ENCODE measurements at places on chromosomes 1 and 21.
A peak's percentile ranks its signal among the peaks of the same experiment; 100 is the strongest.

DNA sequence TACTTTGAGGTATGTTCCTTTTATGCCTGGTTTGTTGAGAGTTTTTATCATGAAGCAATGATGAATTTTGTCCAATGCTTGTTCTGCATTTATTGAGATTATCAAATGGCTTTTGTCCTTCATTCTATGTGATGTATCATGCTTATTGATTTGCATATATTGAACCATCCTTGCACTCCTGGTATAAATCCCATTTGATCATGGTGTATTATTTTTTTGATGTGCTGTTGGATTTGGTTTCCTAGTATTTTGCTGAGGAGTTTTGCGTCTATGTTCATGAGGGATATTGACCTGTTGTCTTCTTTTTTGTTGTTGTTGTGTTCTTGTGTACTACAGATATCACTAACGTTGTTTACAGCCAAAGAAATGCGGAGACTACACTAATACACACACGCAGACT lies 4.1 kb downstream of the DNAH14 start:
- DNase-seq = no peak

DNA sequence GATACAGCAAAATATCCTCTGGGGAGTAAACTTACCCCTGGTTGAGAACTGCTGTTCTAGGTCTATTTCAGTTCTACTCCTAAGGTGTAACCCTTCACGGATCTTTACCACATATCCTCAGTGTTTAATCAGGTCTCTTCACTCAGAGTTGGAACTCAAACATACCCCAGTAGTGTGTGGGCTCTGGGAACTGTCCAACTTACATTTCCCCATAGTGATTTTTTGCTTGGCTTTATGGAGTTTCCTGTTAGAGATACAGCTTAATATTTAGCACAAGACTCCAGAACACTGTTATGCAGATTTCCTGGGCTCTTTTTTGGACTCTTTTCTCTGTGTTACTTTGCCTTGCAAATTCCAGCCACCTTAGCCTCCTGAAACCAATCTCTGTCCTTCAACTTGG lies 26.7 kb upstream of the LIN9 start:
- no peak for DNase-seq

GRCh38 chr1:244601336-244601735 lies 51.6 kb upstream of the DESI2 start:
- DNase-seq = no peak

GRCh38 chr1:170010443-170010842 lies 64.1 kb downstream of the KIFAP3 start:
- DNase-seq = peak; percentile 14

- DNase-seq = no peak
Measured at GRCh38 chr1:177054542-177054941, 110.0 kb downstream of the ASTN1 start.

DNA sequence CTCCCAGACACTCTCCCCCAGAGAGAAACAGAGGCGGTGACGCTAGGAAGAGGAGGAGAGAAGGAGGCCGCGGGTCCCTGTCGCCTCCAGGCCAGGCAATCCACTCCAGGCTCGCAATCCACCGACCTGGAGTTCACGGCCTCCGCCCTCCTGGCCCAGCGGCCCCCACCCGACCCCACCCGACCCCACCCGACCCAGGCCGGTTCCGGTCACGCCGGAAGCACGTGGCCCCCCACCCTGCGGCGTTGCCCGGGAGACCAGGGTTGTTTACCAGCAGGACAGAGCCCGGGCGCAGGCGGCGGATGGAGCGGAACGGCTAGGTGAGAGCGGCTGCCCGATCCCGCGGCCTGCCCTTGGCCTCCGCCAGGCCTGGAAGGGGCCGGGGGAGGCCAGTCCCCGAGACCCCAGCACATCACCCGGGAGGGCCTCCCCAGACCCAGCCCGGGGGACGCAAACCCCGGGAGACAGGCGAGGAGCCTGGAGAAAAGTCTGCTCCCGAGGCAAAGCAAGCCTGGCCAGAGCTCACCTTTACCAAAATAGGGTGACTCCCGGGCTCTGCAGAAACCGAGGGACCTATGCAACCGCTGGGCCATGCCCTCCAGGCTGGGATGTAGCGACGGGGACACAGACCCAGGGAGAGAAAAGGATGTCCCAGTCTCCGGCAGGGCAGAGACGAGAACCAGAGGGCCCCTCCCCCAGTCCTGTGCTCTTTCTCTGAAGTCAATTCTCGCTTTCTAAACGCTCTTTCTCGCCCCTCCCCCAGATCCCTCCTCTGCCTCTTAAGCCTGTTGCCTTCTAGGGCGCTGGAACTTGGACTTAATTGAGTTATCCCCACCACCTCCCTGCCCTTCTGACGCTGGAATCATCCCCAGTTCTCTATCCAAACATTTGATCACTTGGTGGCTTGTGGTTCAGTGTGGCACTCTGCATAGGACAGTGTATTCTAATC lies at the start of the genes PLA2G2C and UBXN10:
Gene PLA2G2C (minus strand): TSS at position 685 of the 949 bp plus-strand sequence. CDS start 9,155 bp downstream, outside the sequence.
Gene UBXN10 (plus strand): TSS at position 263 of the 949 bp plus-strand sequence. CDS start 4,466 bp downstream, outside the sequence.
- no peak for DNase-seq

GRCh38 chr1:116031302-116031835 lies 55.1 kb downstream of the SLC22A15 start:
- no peak for DNase-seq

- DNase-seq = peak; percentile 66
Measured at GRCh38 chr1:61082311-61083012, at the start of gene NFIA. NFIA (plus strand) TSS chr1:61082561.

GRCh38 chr1:201140235-201140940 lies 13.4 kb upstream of the ASCL5 start:
- DNase-seq = no peak

- no peak for DNase-seq
Measured at GRCh38 chr1:76955652-76956051, 88.4 kb downstream of the ST6GALNAC5 start.

GRCh38 chr1:91402023-91402422 lies 2.6 kb downstream of the HFM1 start:
- peak; percentile 24 for DNase-seq

GRCh38 chr1:193558491-193559028 lies 372.1 kb upstream of the B3GALT2 start:
- DNase-seq = peak; percentile 54

GRCh38 chr1:30273456-30273855 lies 449.9 kb downstream of the MATN1 start:
- DNase-seq = no peak

DNA sequence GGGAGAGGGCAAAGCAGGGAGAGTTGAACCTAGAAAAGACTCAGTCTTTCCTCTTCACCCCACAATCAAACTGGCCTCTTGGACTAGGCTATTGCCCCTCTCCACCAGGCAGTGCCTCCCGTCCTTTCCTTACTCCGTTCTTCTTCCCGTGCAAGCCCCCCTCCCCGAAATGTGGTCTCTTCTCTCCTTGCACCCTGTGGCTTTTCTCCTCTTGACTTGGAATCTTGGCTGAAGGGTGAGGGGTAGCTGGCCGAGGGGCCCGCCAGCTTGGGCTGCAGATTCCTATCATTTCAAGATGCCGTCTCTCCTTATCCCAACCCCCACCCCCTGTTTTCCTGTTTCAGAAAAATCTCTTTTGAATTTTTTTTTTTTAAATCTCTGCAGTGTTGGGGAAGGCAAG lies 1.6 kb downstream of the WNT2B start:
- no peak for DNase-seq

DNA sequence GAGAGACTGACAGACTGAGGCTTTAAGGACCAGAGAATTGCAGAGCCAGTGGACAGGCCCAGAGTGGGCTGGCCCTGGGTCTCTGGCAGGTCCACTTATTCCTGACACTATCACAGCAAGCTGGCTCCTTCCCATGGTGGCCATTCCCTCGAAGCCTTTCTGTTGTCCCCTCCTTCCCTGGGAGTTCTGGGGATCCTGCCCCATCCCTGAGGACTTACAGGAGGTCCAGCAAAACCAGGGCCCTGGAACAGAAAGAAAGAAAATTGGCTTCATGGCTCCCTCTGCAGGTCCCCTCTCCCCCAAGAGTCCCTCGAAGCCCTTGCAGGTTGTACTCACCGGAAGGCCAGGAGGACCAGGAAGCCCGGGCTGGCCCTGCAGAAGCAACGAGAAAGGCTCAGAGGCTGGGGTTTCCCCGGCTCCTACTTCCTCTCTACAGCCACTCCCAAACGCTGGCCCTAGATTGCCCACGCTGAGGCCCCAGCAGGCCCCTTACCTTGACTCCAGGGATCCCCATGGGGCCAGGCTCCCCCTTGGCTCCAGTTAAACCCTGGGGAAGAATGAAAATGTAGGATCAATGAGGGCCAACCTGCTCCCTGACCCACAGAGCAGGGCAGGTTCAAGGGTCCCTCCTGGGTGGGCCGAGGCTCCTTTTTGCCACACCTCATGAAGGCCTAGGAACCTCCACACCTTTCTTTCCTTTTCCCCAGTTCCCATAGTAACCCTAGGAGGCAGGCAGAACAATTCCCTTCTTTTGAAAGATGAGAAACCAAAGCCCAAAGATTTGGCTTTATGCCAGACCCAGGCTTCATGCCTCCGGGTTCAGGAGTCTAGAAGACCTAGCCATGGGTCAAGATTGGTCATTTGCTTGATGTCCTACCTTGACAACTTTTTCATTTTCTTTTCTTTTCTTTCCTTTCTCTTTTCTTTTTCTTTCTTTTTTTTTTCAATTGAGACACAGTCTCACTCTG lies 4.6 kb downstream of the COL9A2 start:
- no peak for DNase-seq

DNA sequence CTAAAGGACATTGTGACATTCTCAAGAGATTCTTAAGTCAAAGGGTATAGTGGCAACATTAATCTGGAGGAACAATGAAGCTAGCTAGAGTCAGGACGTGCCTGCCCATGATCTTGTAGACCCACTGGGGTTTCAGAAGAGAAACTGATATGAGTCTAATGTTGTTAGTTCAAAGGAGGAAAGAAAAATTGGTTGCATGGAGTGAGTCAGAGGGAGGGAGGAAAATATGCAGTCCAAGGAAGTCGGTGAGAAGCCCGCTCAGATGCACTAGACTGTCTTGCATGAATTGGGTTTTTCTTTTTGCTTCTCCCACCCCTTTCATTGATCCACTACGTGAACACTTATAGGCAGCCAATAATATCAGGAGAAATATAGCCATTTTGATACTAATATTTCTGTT lies 53.8 kb upstream of the SYT14 start:
- DNase-seq = no peak

DNA sequence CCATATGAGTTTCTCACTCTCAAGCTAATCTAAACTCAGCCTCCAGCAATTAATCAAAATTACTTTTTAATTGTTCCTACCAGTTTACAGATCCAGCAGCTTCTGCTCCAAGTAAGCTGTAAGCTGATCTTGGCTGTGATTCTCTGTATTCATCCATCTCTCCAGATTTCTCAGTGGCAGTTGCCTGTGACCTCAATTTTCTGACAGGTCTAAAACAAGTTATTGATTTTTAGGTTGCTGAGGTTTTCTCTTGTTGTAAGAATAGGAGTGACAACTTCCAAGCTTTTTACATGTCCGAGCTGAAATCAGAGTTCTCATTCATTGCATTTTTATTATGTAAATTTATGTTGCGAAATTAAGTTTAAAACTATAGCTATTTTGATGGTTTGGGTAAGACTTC lies 1044.4 kb downstream of the PLA2G4A start:
- DNase-seq = no peak

GRCh38 chr1:240285540-240285939 lies 193.9 kb downstream of the FMN2 start:
- DNase-seq = peak; percentile 21

DNA sequence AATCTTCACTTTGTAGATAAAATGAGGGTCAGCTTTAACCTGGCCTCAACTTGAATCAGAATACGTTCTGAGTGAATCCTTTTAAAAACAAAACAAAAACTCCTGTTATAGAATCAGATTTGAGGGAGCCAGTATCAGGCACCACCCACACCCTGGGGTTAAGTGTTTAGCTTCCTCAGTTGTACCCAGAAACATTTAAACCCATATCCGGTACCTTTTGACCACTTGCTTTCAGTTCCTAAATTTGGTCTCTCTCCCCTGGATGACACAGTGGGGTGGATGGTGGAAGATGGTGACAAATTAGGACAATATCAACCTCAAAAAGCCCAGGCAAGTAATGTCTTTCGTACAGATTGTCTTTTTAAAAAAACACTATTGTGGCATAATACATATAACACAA lies 10.4 kb downstream of the KLHDC7A start:
- no peak for DNase-seq

DNA sequence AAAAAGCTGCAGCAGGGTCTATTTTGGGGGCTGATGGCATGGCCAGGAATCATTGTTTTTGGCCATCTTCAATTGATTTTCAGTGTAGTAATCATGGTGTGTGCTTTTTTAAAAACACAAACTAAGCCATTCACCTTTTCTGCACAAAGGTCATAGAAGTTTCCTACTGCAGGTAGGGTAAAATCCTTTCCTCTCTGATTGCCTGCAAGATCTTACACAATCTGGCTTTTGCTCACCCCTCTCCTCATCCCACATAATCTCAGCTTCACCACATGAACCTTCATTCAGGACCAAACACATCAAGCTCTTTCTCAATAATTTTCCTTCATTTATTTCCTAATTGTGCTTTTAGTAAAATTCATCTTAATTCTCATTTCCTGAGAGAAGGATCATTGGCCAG lies 38.3 kb upstream of the GBP5 start:
- DNase-seq = no peak

GRCh38 chr1:227465256-227465655 lies 98.1 kb upstream of the ZNF678 start:
- no peak for DNase-seq

DNA sequence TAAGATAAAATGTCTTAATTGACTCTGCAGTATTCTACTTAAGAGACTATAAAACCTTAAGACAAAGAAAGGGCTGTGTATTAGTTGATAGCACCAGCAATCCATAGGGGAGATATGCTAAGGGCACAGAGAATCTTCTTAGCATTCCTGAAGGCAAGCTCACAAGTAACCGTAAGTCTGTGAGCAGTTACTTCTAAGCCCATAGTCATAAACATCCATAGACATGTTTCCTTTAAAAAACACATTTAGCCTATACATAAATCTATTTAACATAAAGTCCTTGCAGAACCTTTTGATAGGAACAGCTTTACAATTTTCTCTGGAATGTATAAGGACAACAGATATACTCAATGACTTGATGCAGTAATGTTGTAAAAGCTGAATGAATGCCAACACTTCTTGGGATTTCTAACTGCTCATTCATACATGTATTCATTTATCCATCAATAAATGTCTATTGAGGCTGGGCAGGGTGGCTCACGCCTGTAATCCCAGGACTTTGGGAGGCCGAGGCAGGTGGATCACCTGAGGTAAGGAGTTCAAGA lies 6.3 kb upstream of the ERRFI1 start:
- no peak for DNase-seq

DNA sequence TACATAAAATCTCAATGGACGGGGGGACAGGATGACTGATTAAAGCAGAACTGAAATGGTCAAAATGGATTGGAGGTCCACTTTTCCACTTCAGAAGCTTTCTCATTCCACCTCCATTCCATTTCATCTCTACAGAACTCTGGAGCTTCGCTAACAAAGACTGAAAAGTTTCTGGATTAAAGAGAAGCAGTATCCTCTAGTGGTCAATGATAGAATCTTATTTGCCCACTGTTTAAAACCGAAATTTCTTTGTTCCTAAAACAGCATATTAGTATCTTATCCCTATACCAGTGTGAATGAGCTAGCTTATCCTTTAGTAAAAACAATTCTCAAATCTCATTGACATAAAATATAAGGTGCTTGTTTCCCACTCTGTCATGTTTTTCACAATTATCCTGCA lies 890.6 kb downstream of the KCNT2 start:
- DNase-seq = peak; percentile 34

Data from RWPE1 (cell line).